Hair follicular keratinocyte (primary cell): ENCODE measurements at places on chromosomes 1 and 21. TPM values are rescaled to one million over a fixed set of nuclear protein-coding genes. Genes with fewer than 3 reads are reported as not detected.

TAL1 gene
- total RNA-seq: not detected in 2 replicates

RNU1-2 gene
- total RNA-seq: under 0.01 TPM in 2 replicates

FGR gene
- total RNA-seq: 0.23 TPM in 1 of 2 replicates, not detected in the other

IL22RA1 gene
- total RNA-seq: 2.3 and 2.4 TPM in 2 replicates

C1orf167 gene
- not detected in 2 replicates for total RNA-seq

CELA3B gene
- total RNA-seq: not detected in 2 replicates

DNAI4 gene
- 0.78 and 1.6 TPM in 2 replicates for total RNA-seq

TTLL7 gene
- total RNA-seq: 2.3 and 4.4 TPM in 2 replicates

NBPF6 gene
- not detected in 2 replicates for total RNA-seq
